ENCODE measurements at places on chromosomes 7 and 10.

- DNase-seq = no peak
These were observed 130.6 kb upstream of the SLC26A5 start for GRCh38 chr7:103576641-103577040.

DNA sequence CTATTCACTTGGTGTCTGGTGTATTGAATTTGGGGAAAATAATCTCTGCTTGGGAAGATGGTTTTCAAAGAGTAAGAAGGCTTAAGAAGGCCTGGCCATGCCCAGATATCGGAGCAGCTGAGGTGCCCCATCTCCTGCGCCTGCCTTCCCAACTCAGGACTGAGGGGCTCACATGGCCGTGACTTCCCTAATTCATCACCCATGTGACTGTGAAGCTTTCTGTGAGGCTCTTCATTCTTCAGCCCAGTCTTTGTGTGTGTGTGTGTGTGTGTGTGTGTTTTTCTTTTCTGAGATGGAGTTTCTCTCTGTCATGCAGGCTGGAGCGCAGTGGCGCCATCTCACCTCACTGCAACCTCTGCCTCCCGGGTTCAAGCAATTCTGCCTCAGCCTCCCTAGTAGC, 53.2 kb downstream of the PROSER2 start:
- no peak for DNase-seq

DNA sequence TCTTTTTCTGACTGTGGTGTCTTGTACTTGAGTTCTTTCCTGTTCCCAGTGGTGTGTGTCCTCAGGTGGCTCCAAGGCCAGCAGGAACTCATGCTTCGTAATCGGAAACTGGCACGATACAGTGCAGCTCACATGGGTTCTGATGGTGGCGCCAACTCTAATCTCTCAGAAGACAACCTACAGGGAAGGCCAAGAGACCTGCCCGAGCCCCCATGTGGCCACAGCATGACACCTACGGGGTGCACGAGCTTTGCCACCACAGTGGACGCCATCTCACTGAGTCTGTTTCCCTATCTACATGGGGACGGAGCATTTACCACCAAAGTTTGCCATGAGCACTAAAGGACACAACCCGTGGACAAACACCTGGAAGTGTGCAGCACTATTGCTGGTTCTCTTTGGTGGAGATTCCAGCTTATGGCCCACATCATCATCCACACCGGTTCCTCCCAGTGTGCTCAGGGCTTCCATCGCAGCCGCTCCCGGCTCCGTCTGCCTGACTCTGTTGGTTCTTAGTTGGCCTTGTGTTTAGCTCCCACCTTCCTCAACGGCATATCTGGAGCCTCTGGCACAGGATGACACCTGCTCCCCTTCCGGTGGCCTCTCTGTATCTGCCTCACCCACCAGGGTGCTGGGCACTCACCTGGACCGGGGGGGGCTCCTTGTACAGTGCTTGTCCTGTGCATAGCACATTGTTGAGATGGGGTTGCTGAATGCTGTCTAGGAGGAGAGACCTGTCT, 586.6 kb upstream of the MKI67 start:
- no peak for DNase-seq

DNA sequence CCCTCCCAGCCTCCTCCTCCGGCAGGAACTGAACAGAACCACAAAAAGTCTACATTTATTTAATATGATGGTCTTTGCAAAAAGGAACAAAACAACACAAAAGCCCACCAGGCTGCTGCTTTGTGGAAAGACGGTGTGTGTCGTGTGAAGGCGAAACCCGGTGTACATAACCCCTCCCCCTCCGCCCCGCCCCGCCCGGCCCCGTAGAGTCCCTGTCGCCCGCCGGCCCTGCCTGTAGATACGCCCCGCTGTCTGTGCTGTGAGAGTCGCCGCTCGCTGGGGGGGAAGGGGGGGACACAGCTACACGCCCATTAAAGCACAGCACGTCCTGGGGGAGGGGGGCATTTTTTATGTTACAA, 83.3 kb downstream of the PAX2 start:
- DNase-seq = no peak
